ENCODE measurements at places on chromosomes 4 and X.

GRCh38 chr4:145830699-145831098 lies 107.9 kb downstream of the ZNF827 start:
- DNase-seq = no peak

GRCh38 chr4:901192-901910 lies 30.8 kb downstream of the GAK start:
- no peak for DNase-seq

DNA sequence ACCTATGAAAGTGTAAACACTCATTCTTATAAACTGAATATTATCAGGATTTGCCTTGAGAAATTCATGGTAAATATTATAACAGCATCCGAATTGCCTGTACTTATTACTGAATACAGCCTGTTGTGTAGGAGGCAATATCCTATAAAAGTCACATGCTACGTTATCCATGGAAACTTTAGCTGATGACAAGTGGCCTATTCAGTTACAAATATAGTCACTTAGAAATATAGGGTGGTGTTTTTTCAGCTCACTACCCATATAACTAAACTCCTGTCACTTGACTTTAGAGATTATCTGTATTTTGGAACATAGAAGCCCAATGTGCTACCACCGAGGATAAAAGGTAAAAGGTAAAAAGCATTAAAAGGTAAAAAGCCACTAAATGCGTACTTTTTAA lies 493.4 kb downstream of the INPP4B start:
- DNase-seq = no peak

DNA sequence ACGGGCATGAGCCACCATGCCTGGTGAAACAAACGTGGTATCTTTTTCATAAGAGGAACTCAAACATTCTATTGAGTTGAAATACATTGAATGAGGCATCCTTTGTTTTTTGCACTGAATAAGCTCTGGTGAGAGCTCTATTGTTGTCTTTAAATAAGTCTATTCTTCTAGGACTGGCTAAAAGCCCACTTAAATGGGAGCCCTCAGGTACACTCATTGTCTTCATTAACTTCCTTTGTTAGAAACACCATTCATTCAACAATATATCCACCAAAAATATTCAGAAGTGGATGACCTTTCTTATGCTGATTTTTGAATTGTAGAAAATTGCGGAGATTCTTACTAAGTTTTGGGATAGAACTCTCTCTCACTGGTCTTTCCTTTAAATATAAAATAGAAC lies 568.0 kb downstream of the IL1RAPL1 start:
- DNase-seq = no peak

- no peak for DNase-seq
These were observed 39.9 kb upstream of the TMEM192 start for GRCh38 chr4:165152527-165152926.

GRCh38 chrX:69152417-69152841 lies 12.8 kb downstream of the PJA1 start:
- no peak for DNase-seq

DNA sequence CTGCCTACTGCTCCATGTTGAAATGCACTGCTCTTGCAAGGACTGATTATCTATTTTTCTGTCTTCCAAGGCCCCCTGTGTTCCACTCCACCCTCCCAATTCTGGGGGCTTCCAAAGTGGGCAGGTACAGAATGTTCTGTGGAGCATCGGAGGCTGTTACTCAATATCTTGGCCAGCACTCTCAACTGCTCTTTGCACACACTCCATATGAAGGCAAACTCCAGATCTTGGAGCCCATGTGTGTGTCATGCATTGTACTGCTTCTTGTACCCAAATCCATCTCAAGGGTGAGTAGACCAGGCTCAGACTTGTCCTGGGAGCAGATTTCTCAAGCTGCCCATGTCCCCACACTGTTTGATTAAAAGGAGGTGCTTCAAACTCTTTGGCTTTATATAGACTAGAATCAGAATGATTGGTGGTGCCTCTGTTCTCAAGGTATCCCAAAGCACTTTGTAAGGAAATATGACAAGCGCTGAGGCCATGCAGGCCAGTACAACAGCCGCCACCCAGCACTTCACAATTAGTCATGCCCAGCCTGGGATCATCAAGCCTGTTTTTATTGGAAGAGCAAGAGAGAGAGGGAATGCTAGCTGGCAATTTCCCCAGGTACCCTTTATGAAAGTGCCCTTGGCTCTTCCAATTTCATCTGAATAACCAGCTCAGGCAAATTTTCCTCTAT lies 44.3 kb downstream of the AR start:
- no peak for DNase-seq

GRCh38 chrX:27680726-27681125 lies 90.6 kb downstream of the DCAF8L2 start:
- DNase-seq = no peak

DNA sequence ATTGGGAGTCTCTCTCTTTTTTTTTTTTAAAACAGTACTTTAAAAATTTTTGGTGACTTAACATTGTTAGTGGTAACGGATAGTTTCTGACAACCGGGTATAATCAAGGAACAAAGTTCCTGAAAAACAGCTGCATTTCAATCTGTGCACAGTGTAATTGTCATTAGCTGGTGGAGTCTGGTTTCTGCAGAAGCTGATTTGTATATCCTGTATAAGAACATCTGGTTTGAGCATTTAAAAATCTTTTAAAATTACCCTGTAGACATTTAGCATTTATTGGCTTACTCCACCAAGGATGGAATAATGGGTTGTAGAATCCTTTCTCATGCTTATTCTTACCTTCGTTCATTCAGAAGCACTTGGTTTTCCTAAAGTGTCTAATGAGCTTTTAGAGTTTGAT lies 11.2 kb downstream of the JADE1 start:
- DNase-seq = no peak

DNA sequence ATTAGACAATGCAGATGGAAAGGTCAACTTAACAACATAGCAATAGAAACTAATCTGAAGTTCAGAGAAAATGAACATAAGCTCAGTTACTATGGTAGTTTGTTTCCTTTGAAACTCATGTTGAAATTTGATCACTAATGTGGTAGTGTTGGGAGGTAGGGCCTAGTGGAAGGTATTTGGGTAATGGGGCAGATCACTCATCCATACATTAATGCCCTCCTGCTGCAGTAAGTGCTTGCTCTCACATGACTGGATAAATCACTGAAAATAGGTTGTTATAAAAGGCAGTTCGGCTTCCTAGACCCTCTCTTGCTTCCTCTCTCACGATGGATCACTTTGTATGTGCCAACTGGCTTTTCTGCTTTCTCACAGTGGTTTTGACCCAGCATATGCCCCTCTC lies 567.4 kb upstream of the GALNT7 start:
- DNase-seq = no peak

- no peak for DNase-seq
These were observed 762.0 kb upstream of the MAGEB2 start for GRCh38 chrX:29453333-29453732.

DNA sequence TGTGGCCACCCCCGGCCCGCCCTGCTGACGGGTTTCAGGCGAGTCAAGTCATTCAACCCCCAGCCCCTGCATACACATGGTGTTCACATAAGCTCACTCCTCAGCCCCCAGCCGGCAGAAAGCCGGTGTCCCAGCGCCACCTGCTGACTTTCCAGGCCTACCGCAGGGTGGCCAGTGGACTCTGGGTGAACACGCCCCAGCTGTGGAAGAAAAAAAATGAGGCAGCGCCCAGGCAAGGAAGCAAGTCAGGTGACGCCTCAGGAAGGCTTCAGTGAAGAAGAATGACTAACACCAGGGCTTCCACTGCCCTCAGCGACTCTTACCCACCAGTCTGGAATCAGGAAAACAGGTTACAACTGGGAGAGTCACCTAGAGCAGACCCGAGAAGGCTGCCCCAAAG lies 15.8 kb downstream of the BCAP31 start:
- DNase-seq = no peak

- no peak for DNase-seq
These were observed 576.9 kb upstream of the PCDH10 start for GRCh38 chr4:132572210-132572609.

DNA sequence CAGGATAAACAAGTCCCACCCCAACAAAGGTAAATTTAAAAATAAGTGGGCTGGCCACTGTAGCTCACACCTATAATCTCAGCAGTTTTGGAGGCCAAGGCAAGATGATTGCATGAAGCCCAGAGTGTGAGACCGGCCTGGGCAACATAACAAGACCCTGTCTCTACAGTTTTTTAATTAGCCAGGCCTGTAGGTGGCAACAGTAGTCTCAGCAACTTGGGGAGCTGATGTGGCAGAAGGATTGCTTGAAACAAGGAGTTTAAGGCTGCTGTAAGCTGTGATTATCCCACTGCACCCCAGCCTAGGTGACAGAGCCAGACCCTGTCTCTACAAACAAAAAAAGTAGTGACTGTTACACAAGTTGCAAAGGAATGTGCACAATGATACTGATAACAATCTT lies 74.6 kb upstream of the FAAH2 start:
- no peak for DNase-seq

DNA sequence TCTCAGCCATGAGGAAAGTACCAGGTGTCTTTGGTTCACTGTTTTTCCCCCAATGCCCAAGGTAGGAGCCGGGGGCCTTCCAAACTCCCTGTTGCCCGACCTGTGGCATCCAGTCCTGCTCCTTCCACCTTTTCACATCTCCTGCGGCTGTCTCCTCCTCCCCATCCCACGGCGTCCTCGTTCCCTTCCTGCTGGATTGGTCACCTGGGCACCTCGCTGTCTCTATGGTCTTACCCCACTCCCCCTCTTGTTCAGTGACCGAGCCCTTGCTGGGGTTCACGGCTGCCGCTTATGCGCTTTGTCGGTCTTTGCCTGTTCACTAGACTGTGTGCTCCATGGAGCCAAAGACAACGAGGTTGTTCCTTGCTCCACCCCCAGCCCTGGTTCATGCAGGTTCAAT lies 188.7 kb upstream of the PSAPL1 start:
- DNase-seq = no peak

DNA sequence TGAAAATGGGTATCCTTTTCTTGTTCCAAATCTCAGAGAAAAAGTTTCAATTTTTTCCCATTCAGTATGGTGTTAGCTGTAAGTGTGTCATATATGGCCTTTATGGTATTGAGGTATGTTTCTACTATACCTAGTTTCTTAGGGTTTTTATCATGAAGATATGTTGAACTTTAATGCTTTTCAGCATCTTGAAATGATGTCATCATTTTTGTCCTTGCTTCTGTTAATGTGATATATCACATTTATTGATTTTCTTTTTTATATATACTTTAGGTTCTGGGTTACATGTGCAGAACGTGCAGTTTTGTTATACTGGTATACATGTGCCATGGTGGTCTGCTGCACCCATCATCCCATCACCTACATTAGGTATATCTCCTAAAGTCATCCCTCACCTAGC lies 44.9 kb downstream of the FOXR2 start:
- DNase-seq = no peak

- no peak for DNase-seq
These were observed 121.3 kb downstream of the SNCA start for GRCh38 chr4:89715631-89716030.

DNA sequence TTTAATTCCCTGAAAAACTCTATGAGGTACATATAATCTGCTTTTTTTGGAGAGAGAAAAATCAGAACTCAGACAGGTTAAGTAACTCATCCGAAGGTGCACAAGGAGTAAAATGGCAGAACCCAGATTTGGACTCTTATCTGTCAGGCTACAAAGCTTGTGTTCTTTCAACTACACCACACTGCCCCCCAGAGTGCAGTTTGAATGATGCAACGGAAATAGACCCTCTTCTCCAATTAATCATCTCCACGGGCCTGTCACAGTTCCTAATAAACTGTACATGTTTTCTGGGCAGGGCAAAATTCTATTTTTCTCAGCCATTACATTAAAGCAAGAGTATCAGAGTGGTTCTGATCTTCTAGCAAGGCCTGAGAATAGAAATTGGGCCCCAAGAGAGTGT lies 35.3 kb upstream of the DCX start:
- no peak for DNase-seq

GRCh38 chrX:38800981-38801845 lies at the start of gene MID1IP1:
TSS of gene MID1IP1 (plus strand) at chrX:38801459. CDS start at chrX:38804947, 3,488 bp downstream.
- DNase-seq = no peak

DNA sequence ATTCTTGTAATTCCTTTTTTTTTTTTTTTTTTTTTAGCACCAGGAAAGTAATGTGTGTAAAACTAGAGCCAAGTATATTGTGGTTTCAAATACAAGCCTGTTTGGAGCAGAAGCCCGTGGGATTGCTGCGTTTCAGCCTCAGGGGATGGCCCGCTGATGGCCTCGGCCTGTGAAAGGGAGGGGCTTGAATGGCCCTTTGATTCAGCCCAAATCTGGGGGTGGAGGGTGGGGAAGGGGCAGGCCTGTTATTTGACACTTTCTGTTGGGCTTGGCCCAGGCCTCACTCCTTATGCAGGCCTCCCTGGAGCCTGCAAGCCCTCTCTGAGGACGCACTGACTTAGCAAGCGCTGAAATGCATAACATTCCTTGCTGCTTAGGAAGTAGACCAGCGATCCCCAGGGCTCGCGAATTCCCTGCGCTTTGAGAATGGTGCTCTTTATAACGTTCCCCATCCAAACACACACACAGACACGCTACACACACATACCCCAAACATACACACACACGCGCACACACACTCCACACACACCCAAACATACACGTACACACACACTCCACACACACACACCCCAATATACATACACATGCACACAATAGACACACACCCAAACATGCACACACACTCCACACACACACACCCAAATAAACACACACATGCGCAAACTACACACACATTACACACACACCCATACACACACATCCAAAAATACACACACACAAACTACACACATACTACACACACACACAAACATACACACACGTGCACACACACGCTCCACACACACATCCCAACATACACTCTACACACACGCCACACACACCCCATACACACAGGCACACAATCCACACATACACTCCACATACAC lies 29.6 kb downstream of the TLR10 start:
- DNase-seq = no peak

- no peak for DNase-seq
These were observed 651.3 kb downstream of the TECRL start for GRCh38 chr4:63757929-63758328.

- DNase-seq = no peak
These were observed 15.8 kb downstream of the MED28 start for GRCh38 chr4:17630228-17630627.

DNA sequence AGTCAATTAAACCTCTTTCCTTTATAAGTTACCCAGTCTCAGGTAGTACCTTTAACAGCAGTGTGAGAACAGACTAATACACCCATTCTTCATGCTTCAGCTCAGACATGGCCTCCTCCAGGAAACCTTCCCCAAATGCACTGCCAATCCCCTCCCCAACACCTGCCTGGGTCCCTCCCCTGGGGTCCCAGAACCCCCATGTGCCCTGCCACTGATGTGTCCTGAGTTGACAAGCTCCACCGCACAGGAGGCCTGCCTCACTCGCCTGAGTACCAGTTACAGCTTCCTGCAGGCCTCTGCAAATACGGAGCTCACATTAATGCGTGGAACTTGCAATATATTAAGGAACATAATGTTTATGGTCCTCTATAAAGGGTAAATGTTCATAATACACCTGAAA lies 34.9 kb upstream of the CRMP1 start:
- DNase-seq = no peak

DNA sequence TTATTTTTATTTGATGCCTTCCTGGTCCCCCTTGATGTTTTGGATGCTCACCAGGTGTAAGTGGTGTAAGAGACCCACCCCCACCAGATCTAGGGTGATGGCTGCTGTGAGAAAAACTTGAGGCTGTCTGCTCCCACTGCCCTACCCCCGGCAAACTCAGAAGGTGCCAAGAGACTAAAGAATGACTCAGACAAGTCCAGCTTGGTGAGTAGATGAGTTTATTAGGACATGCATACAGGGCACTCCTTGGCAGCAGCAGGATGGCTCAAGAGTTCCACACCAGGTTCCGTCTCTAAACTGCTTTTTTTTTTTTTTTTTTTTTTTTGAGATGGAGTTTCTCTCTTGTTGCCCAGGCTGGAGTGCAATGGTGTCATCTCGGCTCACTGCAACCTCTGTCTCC lies 84.0 kb upstream of the HPF1 start:
- DNase-seq = no peak
